Hippocampal formation (tissue), 2 donors: ENCODE measurements at places on chromosomes 16 and 17.

GRCh38 chr16:81673432-81673831 is 105.7 kb upstream of the PLCG2 start:
- no peak for DNase-seq

GRCh38 chr16:30184096-30184890 is 891 bp downstream of the CORO1A start:
- DNase-seq: peak; percentile 29

- no peak for DNase-seq
Observed at GRCh38 chr17:70370816-70371215, 201.5 kb downstream of the KCNJ2 start.

DNA sequence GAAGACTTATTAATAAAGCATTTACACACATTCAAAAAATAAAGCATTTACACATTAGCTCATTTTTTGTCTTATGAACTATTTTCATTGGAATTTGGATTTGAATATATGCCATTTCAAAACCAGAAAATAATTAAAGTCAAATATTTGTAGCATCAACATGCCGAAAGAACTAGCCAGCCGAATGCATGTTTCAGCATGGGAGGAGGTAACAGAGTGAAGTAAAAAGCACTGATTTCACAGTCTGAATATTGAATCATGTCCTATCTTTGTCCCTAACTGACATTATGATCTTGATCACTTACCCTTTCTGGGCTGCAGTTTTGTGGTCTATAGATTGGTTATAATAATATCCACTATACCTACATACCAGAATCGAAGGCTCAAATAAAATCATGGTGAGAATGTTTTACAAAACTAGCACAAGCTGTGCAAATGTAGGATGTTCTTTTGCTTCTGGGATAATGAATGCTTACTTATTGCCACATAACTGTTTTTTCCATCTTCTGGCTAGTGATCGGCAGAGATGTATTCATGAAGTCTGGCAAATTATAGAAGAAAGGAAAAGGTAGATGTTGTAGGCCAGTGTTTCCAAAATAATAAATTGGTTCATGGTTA is 84.7 kb downstream of the TUBD1 start:
- DNase-seq: no peak

- no peak for DNase-seq
Observed at GRCh38 chr17:43616852-43617251, 44.9 kb downstream of the MEOX1 start.

DNA sequence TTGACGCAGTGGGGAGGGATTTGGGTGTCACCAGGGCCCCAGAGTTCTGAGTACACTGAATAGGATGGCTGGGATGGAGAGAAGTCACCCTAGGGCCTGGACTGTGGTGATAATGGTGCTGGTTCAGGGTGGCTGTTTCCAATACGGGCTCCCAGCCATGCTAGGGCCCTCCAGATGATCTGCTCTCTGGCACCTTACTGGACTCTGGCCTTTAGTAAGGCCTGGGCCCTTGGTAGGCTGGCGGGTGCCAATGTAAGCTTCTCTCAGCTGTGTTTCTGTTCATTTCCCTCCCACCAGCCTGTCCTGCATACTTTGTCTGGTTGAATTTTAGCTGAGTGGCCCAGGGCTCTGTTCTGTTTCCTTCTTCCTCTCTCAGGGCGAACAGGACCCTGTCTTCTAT is 2.8 kb downstream of the PLA2G15 start:
- no peak for DNase-seq

DNA sequence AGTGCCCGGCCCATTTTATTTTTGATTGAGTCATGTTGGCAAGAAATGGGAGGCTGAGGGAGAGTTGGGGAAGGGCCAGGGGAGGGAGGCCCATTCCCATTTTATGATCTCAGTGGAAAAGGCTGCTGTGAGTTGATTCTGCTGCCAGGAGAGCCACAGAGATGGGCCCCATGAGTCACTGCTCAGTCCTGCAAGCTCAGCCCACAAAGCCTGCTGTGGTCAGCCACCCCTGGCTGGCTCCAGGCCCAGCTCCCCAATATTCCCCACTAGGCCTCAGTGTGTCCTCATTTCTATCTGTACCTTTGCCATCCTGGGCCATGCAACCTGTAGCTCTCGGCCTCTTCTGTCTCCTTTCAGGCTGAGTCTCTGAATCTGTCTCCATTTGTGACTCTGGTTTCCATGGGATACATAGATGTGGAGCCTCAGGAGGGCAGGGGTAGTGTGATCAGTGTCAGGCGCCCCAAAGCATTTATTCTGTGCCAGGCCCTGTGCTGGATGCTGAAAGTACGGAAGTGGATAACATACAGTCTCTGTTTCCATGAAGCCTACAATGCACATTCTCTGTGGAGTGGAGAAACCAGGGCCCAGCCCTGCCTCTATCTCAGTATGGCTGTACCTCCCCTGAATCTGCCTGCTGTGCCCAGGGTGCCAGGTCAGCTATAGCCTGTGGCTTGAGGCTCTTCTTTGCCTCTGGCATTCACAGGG is 1.9 kb upstream of the PLEKHG4 start:
- DNase-seq: no peak

DNA sequence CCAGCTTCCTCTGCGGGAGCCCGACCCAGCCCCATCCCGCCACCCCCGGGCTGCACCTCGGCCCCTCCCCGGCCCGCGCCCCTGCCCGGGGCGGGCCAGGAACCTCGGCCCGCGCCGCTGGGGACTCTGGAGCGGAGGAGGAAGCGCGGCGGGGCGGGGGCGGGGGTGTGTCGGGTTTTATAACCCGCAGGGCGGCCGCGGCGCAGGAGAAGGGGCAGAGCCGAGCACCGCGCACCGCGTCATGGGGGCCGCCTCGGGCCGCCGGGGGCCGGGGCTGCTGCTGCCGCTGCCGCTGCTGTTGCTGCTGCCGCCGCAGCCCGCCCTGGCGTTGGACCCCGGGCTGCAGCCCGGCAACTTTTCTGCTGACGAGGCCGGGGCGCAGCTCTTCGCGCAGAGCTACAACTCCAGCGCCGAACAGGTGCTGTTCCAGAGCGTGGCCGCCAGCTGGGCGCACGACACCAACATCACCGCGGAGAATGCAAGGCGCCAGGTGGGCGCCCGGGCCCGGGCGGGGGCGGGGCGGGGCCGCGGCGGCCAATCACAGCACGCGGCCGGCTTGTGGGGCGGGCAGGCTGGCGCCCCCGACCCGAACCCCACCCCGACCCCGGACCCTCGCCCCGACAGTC is at the start of gene ACE:
Gene ACE, plus strand, starts transcription at position 208 of the 626 bp plus-strand sequence. Its CDS starts 34 bp downstream, at position 242.
- DNase-seq: no peak

DNA sequence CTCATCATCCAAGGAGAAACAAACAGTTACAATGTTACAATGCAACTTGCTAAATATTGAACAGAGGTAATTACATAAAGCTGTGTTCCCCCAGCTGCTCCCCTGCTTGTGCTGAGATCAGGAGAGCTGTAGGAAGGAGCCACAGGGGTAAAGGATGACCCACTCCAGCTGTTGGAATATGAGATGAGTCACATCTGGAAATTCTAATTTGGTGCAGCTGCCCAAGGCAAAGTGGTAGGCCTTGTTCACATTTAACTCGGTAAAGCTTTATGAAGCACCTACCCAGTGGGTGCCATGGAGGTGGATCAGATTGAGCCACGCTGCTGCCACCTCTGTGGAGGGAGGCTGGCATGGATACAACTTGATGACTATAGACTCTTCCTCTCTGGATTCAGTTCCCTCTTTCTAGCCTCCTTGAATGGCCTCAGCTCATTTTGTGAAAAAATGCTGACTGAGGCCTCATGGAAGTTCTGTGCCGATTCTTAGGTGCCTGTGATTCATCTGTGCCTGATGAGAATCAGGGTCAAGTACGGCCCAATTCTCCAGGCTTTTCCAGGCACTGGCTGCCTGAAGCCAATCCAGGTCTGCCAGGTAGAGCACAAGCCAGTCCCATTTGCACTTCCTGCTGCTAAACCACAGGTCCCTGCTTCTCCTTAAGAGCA is 7.4 kb downstream of the ZNF689 start:
- DNase-seq: no peak

GRCh38 chr17:81477173-81477572 is 35.4 kb downstream of the ACTG1 start:
- DNase-seq: no peak
